ENCODE measurements at places on chromosomes 7 and 10. TPM values are rescaled to one million over a fixed set of nuclear protein-coding genes. Genes with fewer than 3 reads are reported as not detected.

The GHRHR gene
- not detected for total RNA-seq

The ZNF239 gene
- total RNA-seq = 2.2 TPM

The PNLIP gene
- not detected for total RNA-seq

The FAM171A1 gene
- total RNA-seq = 27.0 TPM

The TUBAL3 gene
- total RNA-seq = 0.21 TPM

The CCL26 gene
- total RNA-seq = 7.7 TPM

The C10orf53 gene
- total RNA-seq = not detected

The CLRN3 gene
- not detected for total RNA-seq

The DNA2 gene
- total RNA-seq = 12.0 TPM

The MICALL2 gene
- total RNA-seq = 21.9 TPM

The ADCY1 gene
- 2.5 TPM for total RNA-seq

The MYL10 gene
- total RNA-seq = not detected

The ASAH2 gene
- 2.2 TPM for total RNA-seq

The GPAM gene
- total RNA-seq = 8.5 TPM

The CLDN3 gene
- total RNA-seq = 3.6 TPM

The BAMBI gene
- 11.3 TPM for total RNA-seq

The AKR1C1 gene
- 601 TPM for total RNA-seq

The NKX6-2 gene
- total RNA-seq = 0.48 TPM

The NRCAM gene
- total RNA-seq = 96.4 TPM

The SPDYE5 gene
- total RNA-seq = not detected

The ZSCAN25 gene
- total RNA-seq = 10.0 TPM

The GPR15LG gene
- total RNA-seq = not detected

The CYP2C9 gene
- not detected for total RNA-seq

The HOXA5 gene
- 5.9 TPM for total RNA-seq

The TLX1 gene
- total RNA-seq = not detected

The CFTR gene
- total RNA-seq = 0.03 TPM

The H2BK1 gene
- total RNA-seq = not detected

The VSIR gene
- total RNA-seq = 32.7 TPM

The GRID2IP gene
- total RNA-seq = not detected

The ABCF2 gene
- total RNA-seq = 71.5 TPM

The NKX2-3 gene
- total RNA-seq = not detected

The IDI2 gene
- total RNA-seq = not detected

The HMX3 gene
- not detected for total RNA-seq

The TIMM23B gene
- total RNA-seq = 15.6 TPM

The NPSR1 gene
- not detected for total RNA-seq

The TDRD1 gene
- total RNA-seq = not detected

The RHOBTB1 gene
- 15.6 TPM for total RNA-seq

The DDIT4 gene
- total RNA-seq = 405 TPM

The MTURN gene
- total RNA-seq = 6.1 TPM

The FBXO24 gene
- 0.20 TPM for total RNA-seq

The C7orf25 gene
- 2.2 TPM for total RNA-seq

The TMEM139 gene
- 0.64 TPM for total RNA-seq

All from A549 treated with Hydrocortisone at 1 μM for 4 hours (cell line).